ENCODE measurements at places on chromosomes 13 and 19.

DNA sequence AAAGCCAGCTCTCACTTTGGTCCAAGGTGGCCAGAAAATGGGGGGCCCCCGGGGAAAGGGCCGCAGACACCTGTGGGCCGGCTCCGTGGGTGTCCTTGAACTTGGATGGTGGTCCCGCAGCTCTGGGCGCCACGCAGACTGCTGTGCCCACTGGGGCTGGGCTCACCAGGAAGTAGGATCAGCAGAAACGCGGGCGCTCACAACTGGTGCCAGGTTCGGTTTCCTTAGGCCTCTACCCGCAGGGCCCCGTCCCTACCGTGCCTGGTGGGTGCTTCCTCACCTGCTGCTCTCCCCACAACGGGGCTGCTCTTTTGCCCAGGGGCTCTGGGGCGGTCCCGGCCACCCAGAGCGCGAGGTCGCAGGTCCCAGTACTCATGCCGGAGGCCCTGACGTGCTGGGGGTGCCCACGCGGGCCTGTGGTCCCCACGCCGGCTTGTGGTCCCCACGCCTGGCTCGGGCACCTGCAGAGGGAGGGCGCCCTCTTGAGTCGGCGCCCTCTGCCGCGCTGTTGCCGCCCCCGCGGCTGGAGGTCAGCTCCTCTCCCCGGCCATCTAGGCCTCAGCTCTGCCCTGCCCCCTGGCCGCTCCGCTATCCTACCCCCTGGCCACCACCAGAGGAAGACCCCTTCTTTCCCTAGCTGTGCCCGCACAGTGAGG lies 1303.6 kb downstream of the UQCRFS1 start:
- no peak for DNase-seq

DNA sequence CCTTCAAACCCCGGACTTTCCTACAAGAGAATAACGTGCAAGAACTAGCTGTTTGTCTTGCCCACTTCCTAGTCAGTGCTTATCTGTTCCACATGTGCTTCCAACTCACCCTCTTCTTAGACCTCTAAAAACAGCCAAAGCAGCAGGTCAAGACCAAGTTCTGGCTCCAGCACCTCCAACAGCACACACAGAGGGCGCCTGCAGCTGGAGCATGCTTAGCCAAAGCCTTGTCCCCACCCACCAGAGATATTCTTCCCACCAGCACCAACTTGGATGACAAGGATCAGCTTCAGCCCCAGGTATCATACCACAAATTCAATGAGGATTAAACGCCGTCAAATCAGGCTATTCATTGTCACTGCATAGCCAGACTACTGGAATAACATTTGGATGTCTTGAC lies 17.9 kb downstream of the RCBTB1 start:
- no peak for DNase-seq

DNA sequence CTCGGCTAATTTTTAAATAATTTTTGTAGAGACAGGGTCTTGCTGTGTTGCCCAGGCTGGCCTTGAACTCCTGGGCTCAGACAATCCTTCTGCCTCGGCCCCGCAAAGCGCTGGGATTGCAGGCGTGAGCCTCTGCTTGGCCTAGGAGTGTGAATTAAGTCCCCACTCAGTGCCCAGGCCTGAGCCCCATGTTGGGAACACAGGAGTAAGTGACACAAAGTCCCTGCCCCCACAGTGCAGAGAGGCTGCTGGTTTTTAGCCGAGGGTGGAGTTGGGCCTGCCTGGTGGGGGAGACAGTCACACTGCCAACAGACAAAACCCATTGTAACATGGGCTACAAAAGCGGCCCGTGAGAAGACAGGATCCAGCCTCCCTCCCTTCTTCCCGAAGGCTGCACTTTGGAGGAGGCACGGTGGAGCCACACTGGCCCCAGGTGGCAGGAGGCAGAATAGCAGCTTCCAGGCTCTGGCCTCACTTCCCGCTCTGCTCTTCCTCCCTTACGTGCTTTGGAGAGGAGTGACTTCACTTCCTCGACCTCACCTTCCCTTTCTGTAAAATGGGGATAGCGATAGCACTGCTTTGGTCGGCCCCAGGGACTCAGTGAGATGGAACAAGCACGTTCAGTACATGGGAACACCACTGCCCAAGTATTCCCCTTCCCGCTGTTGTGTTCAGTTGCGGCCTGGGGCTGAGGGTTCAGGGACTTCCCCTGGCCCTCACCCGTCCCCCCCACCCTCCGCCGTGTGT lies 15.2 kb upstream of the EHD2 start:
- DNase-seq, result peak; percentile 80

DNA sequence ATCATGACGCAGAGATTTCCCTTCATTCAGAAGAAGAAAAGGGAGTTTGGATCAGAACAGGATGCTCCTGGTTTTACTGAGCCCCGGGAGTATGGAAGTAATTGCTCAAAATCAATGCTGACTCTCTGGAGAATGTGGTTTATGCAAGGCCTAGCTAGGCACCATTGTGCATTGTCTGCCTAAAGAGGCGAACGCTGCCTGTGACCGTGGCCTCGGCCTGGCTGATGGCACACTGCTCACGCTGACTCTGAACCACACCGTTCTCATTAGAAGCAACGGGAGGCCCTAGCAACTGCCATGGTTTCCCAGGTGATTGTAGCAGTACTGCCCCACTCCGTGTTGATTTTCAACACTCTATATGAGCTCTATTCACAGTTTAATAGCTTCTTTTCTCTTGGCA lies 41.7 kb upstream of the UBL3 start:
- no peak for DNase-seq

DNA sequence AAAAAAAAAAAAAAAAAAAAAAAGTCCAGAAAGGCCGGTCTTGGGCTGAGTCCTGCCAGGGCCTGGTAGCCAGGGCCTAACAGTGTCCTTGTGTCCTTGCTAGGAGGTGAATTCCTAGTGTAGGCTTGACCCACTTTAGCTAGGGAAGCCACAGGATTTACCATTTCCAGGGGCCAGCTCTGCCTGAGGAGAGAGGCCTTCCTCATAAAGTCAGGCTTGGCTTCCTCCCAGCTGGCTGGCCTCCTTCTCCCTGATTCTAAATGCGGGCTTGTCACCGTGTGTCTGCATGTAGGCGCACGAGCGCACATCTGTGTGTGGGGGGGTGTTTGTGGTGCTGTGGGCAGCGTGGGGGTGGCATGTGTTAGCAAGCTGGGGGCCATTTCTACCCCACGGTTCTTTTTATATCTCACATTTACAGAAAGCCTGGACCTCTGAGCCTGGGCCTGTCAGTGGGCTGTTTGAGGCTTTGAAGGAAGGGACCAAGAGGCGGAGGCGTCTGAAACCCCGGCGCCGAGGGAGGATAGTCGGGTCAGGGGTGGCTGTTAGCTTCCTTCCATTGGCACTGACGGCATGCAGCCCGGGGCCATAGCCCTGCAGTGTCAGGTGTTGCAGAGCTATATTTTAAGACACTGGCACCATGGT lies 31.7 kb downstream of the IER2 start:
- DNase-seq, result peak; percentile 45

- no peak for DNase-seq
Observed at GRCh38 chr13:91664039-91664438, 265.6 kb downstream of the GPC5 start.

DNA sequence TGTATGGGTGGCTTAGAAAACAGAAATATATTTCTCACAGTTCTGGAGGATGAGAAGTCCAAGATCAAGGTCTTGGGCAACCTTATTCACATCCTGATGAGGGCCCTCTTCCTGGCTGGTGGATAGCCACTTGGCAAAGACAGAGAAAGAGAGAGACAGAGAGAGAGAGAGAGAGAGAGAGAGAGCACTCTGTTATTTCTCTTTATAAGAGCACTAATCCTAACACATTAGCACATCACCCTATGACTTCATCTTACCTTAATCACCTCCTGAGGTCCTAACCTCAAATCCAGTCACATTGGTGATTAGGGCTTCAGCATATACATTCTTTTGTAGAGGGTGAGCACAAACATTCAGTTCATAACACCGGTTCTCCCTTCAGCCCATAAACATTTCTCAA lies 430.3 kb downstream of the EFNB2 start:
- peak; percentile 27 for DNase-seq

- no peak for DNase-seq
Observed at GRCh38 chr13:26604784-26605545, 47.5 kb downstream of the WASF3 start.

GRCh38 chr13:111219950-111220349 lies 100.5 kb upstream of the TEX29 start:
- DNase-seq, result no peak

- DNase-seq, result no peak
Observed at GRCh38 chr13:99122171-99122570, 78.5 kb upstream of the UBAC2 start.

- no peak for DNase-seq
Observed at GRCh38 chr19:12664406-12665280, 1.9 kb downstream of the MAN2B1 start.

DNA sequence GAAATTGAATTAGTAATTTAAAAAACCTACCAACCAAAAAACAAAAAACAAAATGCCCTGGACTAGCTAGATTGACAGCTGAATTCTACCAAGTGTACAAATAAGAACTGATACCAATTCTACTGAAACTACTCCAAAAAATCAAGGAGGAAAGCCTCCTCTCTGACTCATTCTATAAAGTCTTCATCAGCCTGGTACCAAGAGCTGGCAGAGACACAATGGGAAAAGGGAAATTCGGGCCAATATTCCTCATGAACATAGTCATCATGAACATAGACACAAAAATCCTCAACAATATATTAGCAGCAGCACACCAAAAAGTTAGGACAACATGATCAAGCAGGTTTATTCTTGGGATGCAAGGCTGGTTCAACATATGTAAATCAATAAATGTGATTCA lies 2667.7 kb upstream of the PCDH20 start:
- DNase-seq, result no peak

DNA sequence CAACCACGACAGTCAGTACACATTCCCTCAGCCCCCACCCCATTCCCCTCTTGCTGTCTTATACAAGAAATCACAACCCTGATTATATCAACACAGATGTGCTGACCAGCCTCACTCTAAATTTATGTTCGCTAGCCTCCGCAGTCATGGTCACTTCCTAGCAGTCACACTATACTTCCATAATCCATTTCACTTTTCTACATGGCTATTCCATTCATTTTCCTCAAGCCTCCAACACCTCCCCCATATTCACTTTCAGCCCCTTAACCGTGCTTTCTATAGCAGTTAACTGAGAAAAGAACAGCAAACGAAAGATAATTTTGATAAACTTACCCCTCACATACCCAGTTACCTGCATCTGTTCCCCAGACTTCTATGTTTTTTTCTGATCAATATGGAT lies 8.4 kb downstream of the LSM14A start:
- no peak for DNase-seq

Measured in iris pigment epithelial cell (primary cell).